ENCODE measurements at places on chromosomes 13 and 19.

DNA sequence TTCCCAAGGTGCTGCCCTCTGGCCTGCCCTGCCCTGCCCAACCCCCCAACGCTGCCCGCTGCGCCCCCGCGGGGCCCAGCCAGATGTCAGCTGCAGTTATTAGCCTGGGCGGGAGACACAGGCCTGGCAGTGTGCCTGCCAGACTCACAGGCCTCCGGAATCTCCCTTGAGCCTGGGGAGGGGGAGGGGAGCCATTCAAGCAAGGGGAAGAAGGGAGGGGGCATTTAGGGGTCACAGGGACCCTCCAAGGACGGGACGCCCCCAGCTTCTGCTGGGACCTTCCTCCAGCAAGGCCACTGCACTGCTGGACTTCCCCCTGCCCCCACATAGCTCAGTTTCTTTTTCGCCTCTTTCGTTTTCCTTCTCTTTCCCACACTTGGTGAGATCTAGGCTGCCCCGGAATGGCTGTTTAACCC lies 2.6 kb upstream of the JUNB start:
- peak; percentile 81 for DNase-seq

DNA sequence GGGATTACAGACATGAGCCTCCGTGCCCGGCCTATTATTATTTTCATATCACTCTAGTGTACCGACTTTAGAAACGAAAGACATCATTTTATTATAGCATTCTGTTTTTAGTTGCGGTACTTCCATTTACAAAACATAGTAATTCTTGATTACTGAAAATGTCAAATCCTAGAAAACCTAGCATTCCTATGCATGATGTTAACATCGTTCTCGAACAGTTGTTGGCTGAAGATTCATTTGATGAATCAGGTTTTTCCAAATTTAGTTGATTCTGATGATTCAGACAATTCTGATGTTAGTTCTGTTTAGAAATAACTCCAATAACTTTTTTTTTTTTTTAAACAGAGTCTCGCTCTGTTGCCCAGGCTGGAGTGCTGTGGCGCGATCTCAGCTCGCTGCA lies 11.5 kb upstream of the MTRF1 start:
- no peak for DNase-seq

DNA sequence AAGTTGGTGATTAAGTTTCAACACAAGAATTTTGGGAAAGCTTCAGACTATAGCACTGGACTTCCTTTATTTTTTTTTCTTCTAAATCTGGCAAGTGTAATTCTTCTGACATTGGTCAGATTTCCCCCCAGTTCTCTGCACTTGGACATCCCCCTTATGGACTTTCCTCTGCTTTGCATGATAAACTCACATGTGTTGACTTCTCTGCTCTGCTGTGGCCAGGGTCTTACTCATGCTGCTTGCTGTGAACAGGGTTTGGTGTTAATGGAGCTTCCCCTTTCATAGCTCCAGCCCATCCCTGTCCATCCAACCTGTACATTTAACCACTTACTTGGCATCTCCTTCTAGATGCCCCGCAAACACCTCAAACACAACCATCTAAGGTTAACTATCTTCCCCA lies 70.5 kb upstream of the SPATA13 start:
- no peak for DNase-seq

DNA sequence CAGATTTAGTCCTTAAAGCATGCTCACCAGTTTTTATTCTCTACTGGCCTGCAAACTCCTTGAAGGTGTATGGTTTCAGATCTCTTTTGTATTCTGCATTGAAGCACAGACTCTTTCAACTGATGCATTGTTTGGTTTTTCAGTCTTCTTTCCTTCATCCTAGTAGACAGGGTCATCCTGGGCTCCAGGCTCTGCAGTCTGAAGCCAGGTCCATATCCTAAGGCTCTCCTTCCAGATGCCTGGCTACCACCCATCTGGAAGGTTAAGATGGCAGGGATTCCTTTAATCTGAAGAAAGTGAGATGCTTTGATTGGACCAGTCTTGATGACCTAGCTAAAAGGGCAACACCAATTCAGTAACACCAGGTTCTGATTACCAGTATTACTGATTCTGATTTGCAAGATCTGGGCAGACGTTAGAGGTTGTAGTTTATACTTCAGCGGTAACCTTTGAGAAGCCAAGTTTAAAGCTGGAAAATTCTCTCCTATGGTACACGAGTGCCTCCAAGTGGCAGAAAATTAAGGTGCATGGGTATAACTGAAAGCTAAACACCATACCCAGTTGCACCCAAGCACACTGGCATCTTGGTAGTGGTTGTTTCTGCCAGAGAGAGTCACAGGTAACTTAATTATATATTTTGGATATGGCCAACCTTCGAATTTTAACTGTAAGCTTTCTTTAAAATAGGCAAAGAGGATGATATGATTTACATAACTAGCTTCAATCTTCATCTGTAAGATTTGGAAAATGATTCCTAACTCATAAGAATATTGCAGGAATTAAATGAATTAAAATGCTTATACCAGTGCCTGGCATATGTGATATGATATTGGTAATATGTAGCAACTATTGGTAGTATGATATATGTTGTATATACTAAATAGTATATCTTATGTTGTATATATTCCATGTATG lies 1651.9 kb upstream of the MIR17HG start:
- peak; percentile 19 for DNase-seq

DNA sequence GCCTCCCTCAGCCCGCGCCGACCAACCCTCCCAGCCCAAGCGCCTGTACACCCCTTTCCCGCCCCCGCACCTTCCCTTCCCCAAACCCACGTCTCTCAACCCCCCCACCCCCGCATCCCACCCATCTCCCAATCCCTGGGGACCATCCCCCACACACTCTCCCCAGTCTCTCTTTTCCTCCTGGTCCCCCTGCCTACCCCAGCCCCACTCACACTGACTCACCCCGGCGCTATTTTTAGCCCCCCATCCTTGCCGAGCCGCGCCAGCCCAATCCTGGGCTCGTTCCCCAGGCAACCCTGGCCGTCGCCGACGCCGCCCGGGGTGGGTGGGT lies 11.7 kb downstream of the CIC start:
- peak; percentile 88 for DNase-seq

DNA sequence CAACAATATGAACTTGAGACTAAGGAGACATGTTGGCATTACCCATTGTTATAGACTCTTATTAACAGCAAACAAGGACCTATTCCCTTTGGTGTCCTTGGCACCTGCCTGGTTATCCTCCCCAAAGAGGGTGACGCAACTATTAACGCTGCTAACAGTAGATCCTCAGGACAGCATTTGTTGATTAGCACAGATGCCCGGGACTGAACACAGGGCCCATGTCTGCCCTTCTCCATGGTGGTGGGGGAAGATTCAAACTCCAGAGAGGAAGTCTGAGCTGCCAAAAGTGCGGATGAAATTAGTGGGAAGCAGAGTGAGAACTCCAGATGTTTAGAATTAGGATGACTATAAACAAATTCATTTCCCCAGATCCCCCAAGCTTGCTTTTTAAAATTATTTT lies 101.2 kb upstream of the RAP2A start:
- no peak for DNase-seq

- DNase-seq = no peak
Observed at GRCh38 chr13:114142640-114143490, 10.4 kb upstream of the RASA3 start.

DNA sequence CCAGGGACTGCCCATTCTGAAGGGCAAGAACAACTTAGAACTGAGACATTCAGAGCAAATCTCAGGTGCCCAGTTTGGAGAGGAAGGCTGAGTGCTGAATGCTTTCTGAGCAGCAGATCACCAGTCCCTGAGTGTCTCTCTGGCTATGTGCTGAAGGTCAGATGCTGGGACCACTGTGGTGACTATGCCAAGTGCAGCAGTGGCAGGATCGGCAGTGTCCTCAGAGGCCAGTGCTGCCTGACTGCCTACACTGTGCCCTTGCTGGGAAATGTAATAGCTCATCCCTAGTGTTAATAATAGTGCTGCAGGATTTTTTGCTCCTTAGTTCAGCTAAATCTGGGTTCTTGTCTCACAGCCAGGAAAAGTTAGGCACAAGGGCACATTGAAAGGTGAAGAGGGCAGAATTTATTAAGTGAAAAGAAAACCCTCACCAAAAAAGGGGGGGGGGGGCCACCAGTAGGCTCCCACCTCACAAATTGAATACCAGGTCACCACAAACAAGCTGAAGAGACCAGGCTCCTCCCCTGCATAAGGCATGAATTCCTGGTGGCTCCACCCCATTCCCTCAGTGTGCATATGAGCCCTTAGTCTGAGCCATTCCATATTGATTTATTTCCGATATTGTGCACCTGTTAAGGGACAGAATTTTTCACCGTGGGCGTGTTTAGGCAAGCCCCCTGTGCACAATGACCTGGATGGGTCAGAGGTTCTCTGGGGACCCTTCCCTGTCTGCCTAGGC lies 18.5 kb downstream of the RFXAP start:
- DNase-seq = no peak

DNA sequence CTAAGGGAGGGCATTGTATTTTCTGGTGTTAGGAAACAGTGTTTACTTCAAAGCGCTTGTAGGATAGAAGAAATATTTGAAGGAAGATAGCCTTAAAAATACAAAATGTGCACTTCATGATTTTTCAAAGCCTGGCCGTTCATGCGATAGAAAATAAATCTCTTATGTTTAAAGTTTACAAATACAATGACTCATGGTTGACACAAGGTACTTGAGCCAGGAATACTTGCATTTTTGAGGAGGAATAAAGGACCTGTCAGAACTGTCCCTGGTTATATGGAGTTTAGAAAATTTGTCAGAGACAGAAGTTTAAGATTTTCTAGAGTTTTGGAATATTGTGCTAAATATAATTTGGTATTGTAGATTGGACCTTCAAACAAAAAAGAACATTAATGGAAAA lies 1223.2 kb upstream of the SLC10A2 start:
- DNase-seq = no peak

DNA sequence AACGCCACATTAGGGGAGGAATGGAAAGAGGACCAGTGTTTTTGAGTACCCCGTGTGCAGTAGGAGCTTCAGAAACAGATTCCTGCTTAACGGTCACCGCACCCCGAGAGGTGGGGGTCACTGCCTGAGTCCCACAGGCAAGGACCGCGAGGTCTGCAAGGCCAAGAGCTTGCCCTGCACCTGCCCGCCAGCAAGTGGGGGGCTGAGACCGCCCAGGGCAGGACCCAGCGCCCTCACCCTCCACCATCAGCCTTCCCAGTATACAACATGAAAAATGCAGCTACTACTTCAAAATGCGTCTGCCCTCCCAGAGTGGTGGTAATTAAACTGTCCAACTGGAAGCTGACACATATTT lies 44.9 kb downstream of the COL4A1 start:
- DNase-seq = no peak

DNA sequence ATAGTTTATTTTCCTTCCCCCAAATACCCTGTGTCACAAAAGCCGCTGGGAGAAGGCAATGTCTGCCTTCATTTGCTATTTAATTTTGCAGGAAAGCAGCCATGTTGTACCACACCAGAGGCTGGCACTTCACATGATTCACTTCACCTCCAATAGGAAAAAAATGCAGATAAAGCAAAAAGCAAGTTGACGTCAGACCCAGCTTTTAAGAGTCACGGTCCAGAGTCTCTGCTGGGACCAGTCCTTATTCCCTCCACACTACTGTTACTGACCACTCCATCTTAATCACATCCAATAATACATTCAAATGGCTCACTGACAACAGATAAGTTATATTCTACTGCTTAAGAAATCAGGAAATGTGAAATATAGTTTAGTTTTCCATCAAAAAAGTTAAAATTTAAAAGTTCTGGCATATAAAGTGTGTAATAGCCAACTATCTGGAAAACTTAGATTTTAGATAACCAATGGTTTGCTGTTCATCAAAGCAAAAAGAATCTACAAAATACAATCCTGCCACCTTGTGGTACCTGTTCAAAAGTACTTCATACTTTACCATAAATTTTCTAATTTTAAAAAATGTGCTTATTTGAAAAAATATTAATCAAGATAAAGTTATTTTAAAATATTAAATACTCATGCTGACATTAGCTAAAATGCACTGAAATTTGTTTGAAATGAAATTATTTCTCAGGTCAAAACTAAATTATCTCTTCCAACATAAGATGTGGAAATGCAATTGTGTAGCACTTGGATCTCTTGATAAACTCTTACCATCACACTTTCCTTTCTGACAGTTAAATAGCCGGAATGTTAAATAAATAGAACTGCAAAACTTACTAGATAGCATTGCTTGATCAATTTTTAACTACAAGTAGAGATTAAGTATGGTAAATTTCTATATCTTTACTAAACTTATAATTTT lies 97.3 kb downstream of the SERP2 start:
- peak; percentile 22 for DNase-seq

- DNase-seq = no peak
Observed at GRCh38 chr13:68810660-68811059, 1297.0 kb upstream of the ATXN8OS start.

- DNase-seq = no peak
Observed at GRCh38 chr19:11053817-11054195, 35.5 kb upstream of the LDLR start.

GRCh38 chr13:111967572-111968201 lies 99.3 kb upstream of the SOX1 start:
- DNase-seq = no peak

GRCh38 chr19:35801828-35802227 lies 10.8 kb downstream of the PRODH2 start:
- DNase-seq = no peak

GRCh38 chr13:88592105-88592504 lies 920.9 kb downstream of the SLITRK5 start:
- no peak for DNase-seq

- peak; percentile 48 for DNase-seq
Observed at GRCh38 chr19:58317476-58318072, 9.2 kb upstream of the ZSCAN22 start.

DNA sequence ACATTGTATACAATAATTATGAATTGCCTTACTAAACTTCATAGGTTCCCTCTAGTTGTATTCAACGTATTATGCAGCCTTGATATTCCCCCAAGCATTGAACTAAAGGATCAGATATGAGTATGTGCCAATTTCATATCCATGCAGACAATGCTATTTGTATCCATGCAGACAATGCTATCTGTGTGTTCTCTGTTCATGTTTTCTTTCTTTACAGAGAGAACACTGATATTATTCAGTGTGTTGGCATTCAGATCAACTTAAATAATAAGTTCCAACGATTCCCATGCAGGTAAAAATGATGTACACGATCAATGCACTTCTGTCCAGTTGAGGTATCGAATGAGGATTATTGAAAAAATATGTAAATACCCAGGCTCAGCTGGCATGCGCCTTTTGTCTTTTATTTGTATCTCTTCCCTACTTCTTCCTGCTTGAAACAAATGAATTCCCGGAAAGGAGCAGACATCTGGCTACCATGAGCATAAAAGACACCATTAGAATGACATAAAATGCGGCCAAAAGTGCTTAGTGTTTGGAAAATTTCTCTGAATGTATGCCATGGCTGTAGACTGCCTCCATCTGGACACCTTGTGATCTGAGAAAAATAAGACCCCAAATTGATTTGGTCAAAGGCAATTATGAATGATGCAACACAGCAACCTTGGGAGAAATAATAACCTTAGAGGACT lies 731.5 kb downstream of the SLITRK1 start:
- DNase-seq = peak; percentile 3

Data from fibroblast of skin of right biceps (primary cell).